Osteocyte (in vitro differentiated cells): ENCODE measurements at places on chromosomes 16 and 17. TPM values are rescaled to one million over a fixed set of nuclear protein-coding genes. Genes with fewer than 3 reads are reported as not detected.
A peak's percentile ranks its signal among the peaks of the same experiment; 100 is the strongest.

Gene TBC1D3H
- total RNA-seq: not detected in 2 replicates

Gene PPM1E
- total RNA-seq: 1.7 TPM in 2 replicates

Gene ANKFN1
- total RNA-seq: not detected in 2 replicates

Gene ACSM2A
- total RNA-seq: not detected in 2 replicates

Gene BRIP1
- total RNA-seq: 4.6 and 6.0 TPM in 2 replicates

Gene ENPP7
- not detected in 2 replicates for total RNA-seq

Gene KCNH4
- total RNA-seq: not detected in 2 replicates

Gene DNAH9
- not detected in 2 replicates for total RNA-seq

Gene TMC8
- 0.40 and 0.99 TPM in 2 replicates for total RNA-seq

GRCh38 chr17:83186751-83187421, 107.5 kb downstream of the METRNL start:
- H3K27me3 ChIP-seq: no peaks in the 10 kb centered on the region
- no peak overlapping the region for H3K4me3 ChIP-seq
- H3K36me3 ChIP-seq: no peaks in the 10 kb centered on the region
- peak; percentile 27 for DNase-seq
- no peak overlapping the region for H3K27ac ChIP-seq

- H3K4me1 ChIP-seq: peaks cover 41% of the 10 kb centered on the region
- H3K27me3 ChIP-seq: no peaks in the 10 kb centered on the region
- H3K36me3 ChIP-seq: no peaks in the 10 kb centered on the region
- no peak for DNase-seq
- peak overlapping the region; percentile 90 for H3K27ac ChIP-seq
- H3K4me3 ChIP-seq: peak overlapping the region; percentile 6
Observed at GRCh38 chr17:64739316-64740058, 77.4 kb upstream of the SMURF2 start.

DNA sequence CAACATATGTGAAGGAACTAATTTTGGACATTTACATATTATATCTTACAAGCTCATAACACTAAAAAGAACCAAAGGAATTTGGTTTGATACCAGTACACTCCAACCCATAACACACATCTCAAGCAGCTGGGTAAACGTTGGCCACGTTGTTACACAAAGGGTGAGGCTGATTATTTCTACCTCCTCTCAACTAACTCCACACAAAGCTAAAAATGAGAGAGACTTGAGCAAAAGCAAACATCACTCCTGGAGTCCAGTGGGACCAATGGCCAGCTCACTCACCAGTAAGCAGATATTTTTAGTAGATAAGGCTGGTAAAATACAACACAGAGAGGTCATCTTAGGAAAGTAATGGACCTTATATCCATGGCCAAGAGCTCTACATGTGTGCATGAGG, 207.6 kb downstream of the MRTFB start:
- H3K27ac ChIP-seq: no peak overlapping the region
- H3K4me3 ChIP-seq: no peak overlapping the region
- DNase-seq: no peak
- peaks cover 4% of the 10 kb centered on the region for H3K4me1 ChIP-seq
- H3K36me3 ChIP-seq: no peaks in the 10 kb centered on the region
- H3K27me3 ChIP-seq: no peaks in the 10 kb centered on the region

DNA sequence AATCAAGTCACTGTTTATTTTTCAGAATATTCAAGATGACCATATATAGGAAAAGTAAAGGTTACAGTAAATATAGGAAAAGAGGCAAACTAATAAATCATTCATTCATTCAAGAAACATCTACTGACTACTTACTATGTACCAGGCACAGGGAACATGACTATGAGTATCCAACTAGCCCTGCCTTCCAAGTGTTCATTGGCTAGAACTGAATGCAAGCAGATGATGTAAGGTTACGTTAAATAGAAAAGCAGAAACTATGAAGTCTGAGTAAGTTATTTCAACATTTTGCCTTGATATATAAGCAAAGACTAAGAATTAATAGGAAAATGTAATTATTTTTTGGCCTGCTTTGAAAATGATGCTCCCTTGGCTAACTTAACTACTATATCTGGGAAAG, 36.7 kb downstream of the SPAG9 start:
- H3K27me3 ChIP-seq: no peaks in the 10 kb centered on the region
- H3K4me3 ChIP-seq: no peak overlapping the region
- no peak overlapping the region for H3K27ac ChIP-seq
- peaks cover 6% of the 10 kb centered on the region for H3K36me3 ChIP-seq
- peaks cover 20% of the 10 kb centered on the region for H3K4me1 ChIP-seq

DNA sequence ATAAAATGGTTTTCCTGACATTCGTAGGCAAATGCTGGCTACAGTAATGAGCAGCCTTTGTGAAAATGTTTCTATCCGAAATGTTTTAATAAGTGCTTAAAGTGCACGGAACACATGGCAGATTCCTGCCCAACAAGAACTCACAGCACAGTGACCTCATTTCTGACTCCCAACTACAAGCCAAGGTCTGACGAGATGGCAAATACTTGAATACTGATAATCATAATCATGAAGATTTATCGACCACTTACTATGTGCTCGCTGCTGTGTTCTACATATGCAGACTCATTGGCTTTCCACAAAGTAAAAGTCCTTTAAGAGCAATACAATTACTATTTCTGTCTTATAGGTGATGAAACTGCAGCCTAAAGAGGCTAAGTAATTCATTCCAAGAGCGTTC, 238.1 kb upstream of the CDH5 start:
- peaks cover 43% of the 10 kb centered on the region for H3K4me1 ChIP-seq
- no peaks in the 10 kb centered on the region for H3K27me3 ChIP-seq
- H3K36me3 ChIP-seq: no peaks in the 10 kb centered on the region
- no peak for DNase-seq
- no peak overlapping the region for H3K27ac ChIP-seq

DNA sequence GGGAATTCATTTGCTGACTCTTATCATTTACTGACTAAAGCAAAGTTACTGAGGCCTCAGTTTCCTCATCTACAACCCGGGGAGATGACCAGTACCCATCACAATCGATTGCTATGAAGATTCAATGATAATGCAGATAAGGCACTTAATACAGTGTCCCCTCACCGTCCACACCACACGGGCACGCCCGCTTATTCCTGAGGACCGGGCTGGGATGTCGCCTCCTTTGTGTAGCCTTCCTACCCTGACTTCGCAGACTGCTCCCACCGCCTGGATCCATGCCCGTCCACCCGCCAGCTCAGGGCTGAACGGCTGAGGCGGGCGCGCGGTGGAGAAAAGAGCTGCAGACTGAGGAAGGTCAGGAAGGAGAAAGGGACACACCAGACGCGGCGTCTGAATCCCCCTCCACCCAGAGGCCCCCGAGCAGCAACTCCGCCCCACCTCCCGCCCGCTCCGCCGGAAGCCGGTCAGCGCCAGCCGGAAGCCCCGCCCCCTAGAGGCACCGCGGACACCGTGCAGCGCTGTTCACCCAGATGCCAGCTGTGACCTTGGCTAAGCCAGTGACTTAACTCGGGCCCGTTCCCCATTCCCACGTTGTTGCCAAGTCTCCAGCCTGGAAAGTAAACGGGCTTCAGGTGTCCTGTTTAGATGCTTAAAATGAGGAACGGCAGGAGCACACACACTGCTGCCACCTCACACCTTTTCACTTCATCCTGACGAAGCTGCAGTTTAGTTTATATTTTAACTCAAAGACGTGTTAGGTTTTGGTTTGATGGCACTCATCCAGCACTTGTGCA, at the start of gene KRABD2:
KRABD2 (minus strand) TSS at position 434 of the 797 bp plus-strand sequence.
- peak within 1 kb of the TSS; percentile 95 for H3K27ac ChIP-seq
- no peaks in the 10 kb centered on the region for H3K27me3 ChIP-seq
- H3K4me3 ChIP-seq: peak within 1 kb of the TSS; percentile 90

DNA sequence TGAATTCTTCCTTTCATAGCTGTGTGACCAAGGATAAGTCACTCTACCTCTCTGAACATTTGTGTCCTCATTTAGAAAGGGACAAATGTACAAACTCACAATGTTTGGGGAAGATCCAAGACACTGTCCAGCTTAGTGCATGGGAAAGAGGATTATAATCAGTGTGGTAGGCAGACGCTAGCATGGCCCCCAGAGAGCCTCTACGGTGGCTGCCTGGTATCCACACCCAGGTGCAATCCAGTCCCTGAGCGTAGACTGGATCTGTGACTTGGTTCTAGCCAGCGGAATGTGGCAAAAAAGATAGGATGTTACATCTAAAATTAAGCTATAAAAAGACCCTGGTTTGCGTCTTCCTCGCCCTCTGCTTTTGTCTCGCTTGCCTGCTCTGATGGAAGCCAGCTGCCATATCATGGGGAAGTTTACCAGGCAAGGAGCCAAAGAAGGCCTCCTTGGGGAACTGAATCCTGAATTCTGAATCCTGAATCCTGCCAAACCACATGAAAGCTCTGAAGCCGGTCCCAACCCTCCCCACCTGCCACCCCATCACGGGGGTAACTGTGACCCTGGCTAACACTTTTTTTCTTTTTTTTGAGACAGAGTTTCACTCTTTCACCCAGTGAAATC, 51.7 kb downstream of the PLXDC1 start:
- peaks cover 26% of the 10 kb centered on the region for H3K4me1 ChIP-seq
- no peak for DNase-seq
- H3K4me3 ChIP-seq: no peak overlapping the region
- H3K36me3 ChIP-seq: no peaks in the 10 kb centered on the region
- H3K27ac ChIP-seq: peak overlapping the region; percentile 3
- peaks cover 7% of the 10 kb centered on the region for H3K27me3 ChIP-seq

- no peak overlapping the region for H3K27ac ChIP-seq
- no peak overlapping the region for H3K4me3 ChIP-seq
- H3K27me3 ChIP-seq: no peaks in the 10 kb centered on the region
- no peak for DNase-seq
- no peaks in the 10 kb centered on the region for H3K4me1 ChIP-seq
- no peaks in the 10 kb centered on the region for H3K36me3 ChIP-seq
Observed at GRCh38 chr16:83258366-83258928, 549.3 kb upstream of the HSBP1 start.

GRCh38 chr16:88928405-88929090, 48.5 kb downstream of the CBFA2T3 start:
- no peak for DNase-seq
- peaks cover 30% of the 10 kb centered on the region for H3K4me1 ChIP-seq
- no peak overlapping the region for H3K4me3 ChIP-seq
- peaks cover 4% of the 10 kb centered on the region for H3K27me3 ChIP-seq
- no peak overlapping the region for H3K27ac ChIP-seq

DNA sequence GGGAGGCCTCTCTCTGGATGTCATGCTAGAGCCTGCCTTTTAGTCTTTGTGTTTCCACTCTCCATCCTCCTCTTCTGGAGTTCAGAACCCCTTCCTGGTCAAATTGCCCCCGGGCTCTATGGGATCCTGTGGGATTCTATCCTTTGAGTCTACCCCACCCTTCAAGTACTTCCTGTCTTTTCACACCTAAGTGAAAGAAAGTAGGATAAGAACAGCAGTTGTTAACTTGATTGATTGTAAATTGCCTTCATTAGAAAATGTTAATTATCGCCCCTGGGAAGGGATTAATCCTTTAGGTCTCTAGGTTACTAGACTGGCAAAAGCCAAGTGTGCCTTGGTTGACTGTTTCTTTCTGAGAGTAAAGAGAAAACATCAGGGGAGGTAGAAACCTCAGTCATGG, 30.1 kb downstream of the PRKCB start:
- H3K36me3 ChIP-seq: no peaks in the 10 kb centered on the region
- H3K4me1 ChIP-seq: no peaks in the 10 kb centered on the region
- H3K27me3 ChIP-seq: peaks cover 2% of the 10 kb centered on the region
- no peak overlapping the region for H3K27ac ChIP-seq

GRCh38 chr17:6532441-6532885, 23.9 kb downstream of the PITPNM3 start:
- H3K4me3 ChIP-seq: no peak overlapping the region
- H3K27ac ChIP-seq: no peak overlapping the region
- H3K36me3 ChIP-seq: no peaks in the 10 kb centered on the region
- H3K4me1 ChIP-seq: no peaks in the 10 kb centered on the region
- peaks cover 4% of the 10 kb centered on the region for H3K27me3 ChIP-seq
- no peak for DNase-seq

GRCh38 chr16:53090591-53091411, 36.0 kb downstream of the CHD9 start:
- H3K27ac ChIP-seq: peak overlapping the region; percentile 98
- DNase-seq: peak; percentile 97
- peaks cover 3% of the 10 kb centered on the region for H3K36me3 ChIP-seq
- no peaks in the 10 kb centered on the region for H3K27me3 ChIP-seq
- H3K4me1 ChIP-seq: peaks cover 78% of the 10 kb centered on the region
- peak overlapping the region; percentile 72 for H3K4me3 ChIP-seq

DNA sequence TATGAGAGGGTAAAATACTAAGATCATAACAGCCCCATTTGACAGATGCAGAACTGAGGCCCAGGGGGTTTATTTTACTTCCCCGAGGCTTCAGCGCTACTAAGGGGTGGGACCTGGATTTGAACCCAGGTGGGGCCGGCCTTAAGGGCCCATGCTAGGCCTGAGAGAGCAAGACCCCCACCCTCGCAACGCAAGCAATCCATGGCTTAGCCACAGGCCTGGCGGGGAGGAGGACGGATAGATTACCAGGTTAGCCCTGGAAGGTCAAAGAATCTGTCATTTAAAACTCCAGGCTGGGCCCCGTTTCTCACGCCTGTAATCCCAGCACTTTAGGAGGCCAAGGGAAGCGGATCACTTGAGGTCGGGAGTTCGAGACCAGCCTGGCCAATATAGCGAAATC, 1.9 kb upstream of the CDH3 start:
- peaks cover 29% of the 10 kb centered on the region for H3K4me1 ChIP-seq
- H3K27ac ChIP-seq: no peak overlapping the region
- no peak for DNase-seq
- H3K36me3 ChIP-seq: no peaks in the 10 kb centered on the region
- no peaks in the 10 kb centered on the region for H3K27me3 ChIP-seq
- no peak overlapping the region for H3K4me3 ChIP-seq

DNA sequence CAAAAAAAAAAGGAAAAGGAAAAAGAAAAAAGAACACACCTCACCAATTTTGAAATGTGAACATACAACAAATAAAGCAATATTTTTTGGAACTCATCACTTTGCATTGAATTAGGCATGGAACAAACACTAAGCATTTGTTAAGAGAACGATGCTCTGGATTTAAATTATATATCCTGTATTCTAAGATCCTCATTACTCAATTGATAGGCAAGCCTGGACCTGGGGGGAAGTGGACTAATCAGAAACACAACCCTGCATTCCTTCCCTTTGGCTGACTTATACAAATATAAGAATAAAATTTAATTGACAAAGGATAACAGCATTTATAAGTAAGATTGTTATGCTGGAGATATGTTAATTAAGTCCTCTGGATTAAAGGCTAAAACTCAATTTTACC, 2.2 kb downstream of the GJC1 start:
- H3K36me3 ChIP-seq: no peaks in the 10 kb centered on the region
- H3K4me1 ChIP-seq: peaks cover 35% of the 10 kb centered on the region
- peak overlapping the region; percentile 50 for H3K4me3 ChIP-seq
- DNase-seq: no peak
- H3K27me3 ChIP-seq: no peaks in the 10 kb centered on the region
